DND-41 (cell line): ENCODE measurements at places on chromosomes 16 and 17.
A peak's percentile ranks its signal among the peaks of the same experiment; 100 is the strongest.

DNA sequence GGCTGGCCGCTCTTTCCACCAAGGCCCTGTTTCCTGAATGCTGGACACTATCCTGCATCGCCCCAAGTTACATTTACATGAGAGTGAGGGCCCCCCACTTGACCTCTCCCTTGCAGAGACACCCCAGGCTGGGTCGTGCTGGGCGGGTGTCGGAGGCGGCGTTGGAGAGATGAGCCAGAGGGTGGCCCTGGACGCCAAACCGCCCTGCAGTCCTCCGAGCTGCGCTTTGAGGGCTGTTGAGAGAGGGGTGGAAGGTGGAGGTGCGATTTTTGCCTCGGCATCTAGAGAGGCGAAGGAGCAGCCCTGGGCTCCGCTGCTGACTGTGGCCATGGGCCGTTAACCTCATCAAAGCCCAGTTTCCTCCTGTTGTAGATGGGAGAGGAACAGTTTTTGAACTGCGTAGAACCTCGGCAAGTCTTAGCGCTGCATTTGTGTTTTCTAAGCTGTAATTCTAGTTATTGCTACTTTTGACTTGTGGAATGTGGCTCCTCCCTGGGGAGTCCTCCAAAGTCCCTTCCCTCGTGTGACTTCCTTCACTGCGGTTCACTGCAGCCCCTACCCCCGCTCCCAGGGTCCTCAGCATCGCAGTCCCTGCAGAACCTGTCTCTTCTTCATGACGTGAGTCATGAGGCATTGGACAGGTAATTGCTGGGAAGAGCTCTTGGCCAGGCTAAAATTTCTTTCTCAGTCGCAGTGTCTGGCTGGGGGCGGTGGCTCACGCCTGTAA lies 986 bp upstream of the ELOB start:
- no peaks in the 10 kb centered on the region for H3K27me3 ChIP-seq
- H3K4me1 ChIP-seq = peaks cover 34% of the 10 kb centered on the region
- peak overlapping the region; percentile 98 for H3K27ac ChIP-seq
- peak overlapping the region; percentile 64 for H3K4me3 ChIP-seq

- DNase-seq = no peak
- no peak overlapping the region for H3K4me3 ChIP-seq
- H3K27me3 ChIP-seq = peaks cover 26% of the 10 kb centered on the region
- peaks cover 10% of the 10 kb centered on the region for H3K4me1 ChIP-seq
- H3K36me3 ChIP-seq = no peaks in the 10 kb centered on the region
These were observed 42.0 kb downstream of the SOCS3 start for GRCh38 chr17:78317794-78318400.

DNA sequence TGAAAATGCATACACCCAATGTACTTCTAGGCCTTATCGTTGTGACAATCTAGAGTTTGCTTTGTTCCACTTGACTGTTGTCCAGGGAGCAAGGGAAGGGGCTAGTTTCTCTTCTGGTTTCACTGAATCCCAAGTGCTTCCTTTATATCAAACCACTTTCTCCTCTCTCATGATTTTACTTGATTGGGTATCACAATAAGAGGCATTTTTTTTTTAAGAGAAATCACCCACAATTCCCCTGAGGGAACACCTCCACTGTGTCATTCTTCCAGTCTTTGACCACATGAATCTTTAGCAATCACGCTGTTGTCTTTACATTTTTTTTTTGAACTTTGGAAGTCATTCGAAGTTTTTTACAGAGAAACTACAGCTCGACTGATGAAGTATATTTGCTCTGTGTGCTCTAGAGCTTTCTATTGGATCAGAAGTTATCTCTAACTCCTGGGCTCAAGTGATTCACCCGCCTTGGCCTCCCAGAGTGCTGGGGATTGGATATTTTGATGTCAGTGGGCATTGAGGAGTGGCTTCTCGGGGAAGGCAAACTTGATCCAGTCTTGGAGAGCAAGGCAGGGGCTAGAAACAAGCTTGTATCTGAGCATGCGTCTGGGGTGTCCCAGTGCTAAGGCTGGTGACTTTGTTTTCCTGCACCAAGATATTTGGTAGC lies 3.0 kb downstream of the CDH1 start:
- DNase-seq = no peak
- H3K4me1 ChIP-seq = no peaks in the 10 kb centered on the region
- H3K36me3 ChIP-seq = no peaks in the 10 kb centered on the region
- no peak overlapping the region for H3K27ac ChIP-seq
- no peak overlapping the region for H3K4me3 ChIP-seq
- H3K27me3 ChIP-seq = no peaks in the 10 kb centered on the region

- DNase-seq = no peak
- H3K27me3 ChIP-seq = no peaks in the 10 kb centered on the region
- H3K27ac ChIP-seq = no peak overlapping the region
- no peak overlapping the region for H3K4me3 ChIP-seq
These were observed 43.6 kb upstream of the YPEL2 start for GRCh38 chr17:59287891-59288290.

- peak overlapping the region; percentile 77; the same call in 1 of the 2 replicates for H3K4me3 ChIP-seq
- peaks cover 22% of the 10 kb centered on the region for H3K36me3 ChIP-seq
- no peaks in the 10 kb centered on the region for H3K27me3 ChIP-seq
- H3K27ac ChIP-seq = peak overlapping the region; percentile 30; the same call in 1 of the 2 replicates
- no peak for DNase-seq
- H3K4me1 ChIP-seq = peaks cover 23% of the 10 kb centered on the region
These were observed 561 bp downstream of the AXIN1 start for GRCh38 chr16:351804-352520.

GRCh38 chr16:10308305-10309193 lies 77.3 kb upstream of the ATF7IP2 start:
- H3K27ac ChIP-seq = no peak overlapping the region
- DNase-seq = no peak
- no peak overlapping the region for H3K4me3 ChIP-seq
- H3K36me3 ChIP-seq = no peaks in the 10 kb centered on the region
- no peaks in the 10 kb centered on the region for H3K27me3 ChIP-seq
- H3K4me1 ChIP-seq = no peaks in the 10 kb centered on the region

- H3K27ac ChIP-seq = no peak overlapping the region
- DNase-seq = no peak
- no peak overlapping the region for H3K4me3 ChIP-seq
- H3K27me3 ChIP-seq = no peaks in the 10 kb centered on the region
These were observed 13.2 kb upstream of the AATK start for GRCh38 chr17:81179220-81179619.

- no peaks in the 10 kb centered on the region for H3K36me3 ChIP-seq
- H3K27ac ChIP-seq = no peak overlapping the region
- H3K4me1 ChIP-seq = peaks cover 8% of the 10 kb centered on the region; the same call in 1 of the 2 replicates
These were observed 41.8 kb downstream of the RAB11FIP4 start for GRCh38 chr17:31433091-31433790.

GRCh38 chr16:88369447-88370008 lies 13.2 kb upstream of the ZNF469 start:
- H3K36me3 ChIP-seq = no peaks in the 10 kb centered on the region
- no peak for DNase-seq
- H3K27ac ChIP-seq = no peak overlapping the region
- no peaks in the 10 kb centered on the region for H3K4me1 ChIP-seq

GRCh38 chr17:61750656-61751055 lies 112.7 kb downstream of the BRIP1 start:
- no peaks in the 10 kb centered on the region for H3K4me1 ChIP-seq
- DNase-seq = no peak
- no peak overlapping the region for H3K27ac ChIP-seq
- H3K4me3 ChIP-seq = no peak overlapping the region
- no peaks in the 10 kb centered on the region for H3K27me3 ChIP-seq
- H3K36me3 ChIP-seq = peaks cover 68% of the 10 kb centered on the region

DNA sequence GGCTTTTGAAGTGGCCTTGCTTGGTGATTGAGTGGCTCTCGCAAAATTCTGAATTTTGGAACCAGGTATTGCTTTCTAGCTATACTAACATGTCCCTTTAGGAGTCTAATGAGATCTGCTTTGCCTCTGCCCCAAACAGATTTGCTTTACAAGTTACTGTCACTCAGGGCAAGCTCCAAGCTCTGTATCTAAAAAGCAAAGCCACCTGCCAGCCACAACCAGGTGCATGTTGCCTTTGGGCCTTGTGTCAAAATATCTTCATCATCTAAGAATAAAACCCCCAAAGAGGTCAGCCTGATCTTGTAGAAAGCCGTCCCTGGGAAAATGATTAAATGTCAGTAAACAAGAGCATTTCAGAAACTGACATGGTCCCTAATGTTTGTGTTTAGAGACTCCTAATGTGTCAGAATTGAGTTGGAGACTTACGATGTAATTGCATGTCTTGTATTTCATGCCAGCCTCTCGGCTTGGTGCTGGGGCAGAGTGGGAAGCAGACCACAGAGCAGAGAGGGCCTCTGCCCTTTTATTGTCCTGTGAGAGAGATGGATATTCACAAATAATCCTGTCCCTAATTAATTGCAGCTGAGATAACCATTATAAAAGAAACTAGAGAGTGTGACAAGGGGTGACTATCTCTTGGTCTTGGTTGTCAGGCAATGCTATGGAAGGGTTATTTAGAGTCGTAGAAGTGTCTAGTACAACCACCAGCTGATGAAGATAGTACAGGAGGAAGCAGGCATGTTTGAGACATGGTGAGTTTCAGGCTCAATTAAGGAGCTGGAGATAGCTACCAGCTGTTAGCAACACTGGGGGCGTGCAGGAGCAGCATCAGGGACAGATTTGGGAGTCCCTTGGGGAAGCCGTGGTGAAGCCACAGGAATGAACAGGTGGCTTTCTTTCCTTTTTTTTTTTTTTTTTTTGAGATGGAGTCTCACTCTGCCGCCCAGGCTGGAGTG lies 90.7 kb downstream of the PITPNC1 start:
- H3K27ac ChIP-seq = peak overlapping the region; percentile 55
- peak; percentile 73 for DNase-seq
- H3K4me1 ChIP-seq = peaks cover 32% of the 10 kb centered on the region

- no peaks in the 10 kb centered on the region for H3K36me3 ChIP-seq
- no peaks in the 10 kb centered on the region for H3K4me1 ChIP-seq
- no peak for DNase-seq
These were observed 49.9 kb downstream of the DNAH17 start for GRCh38 chr17:78527345-78527744.

GRCh38 chr16:30557707-30557956 lies 542 bp downstream of the ZNF764 start:
- peak overlapping the region; percentile 69 for H3K4me3 ChIP-seq
- DNase-seq = no peak
- peak overlapping the region; percentile 92 for H3K27ac ChIP-seq
- H3K27me3 ChIP-seq = no peaks in the 10 kb centered on the region
- peaks cover 38% of the 10 kb centered on the region for H3K36me3 ChIP-seq

DNA sequence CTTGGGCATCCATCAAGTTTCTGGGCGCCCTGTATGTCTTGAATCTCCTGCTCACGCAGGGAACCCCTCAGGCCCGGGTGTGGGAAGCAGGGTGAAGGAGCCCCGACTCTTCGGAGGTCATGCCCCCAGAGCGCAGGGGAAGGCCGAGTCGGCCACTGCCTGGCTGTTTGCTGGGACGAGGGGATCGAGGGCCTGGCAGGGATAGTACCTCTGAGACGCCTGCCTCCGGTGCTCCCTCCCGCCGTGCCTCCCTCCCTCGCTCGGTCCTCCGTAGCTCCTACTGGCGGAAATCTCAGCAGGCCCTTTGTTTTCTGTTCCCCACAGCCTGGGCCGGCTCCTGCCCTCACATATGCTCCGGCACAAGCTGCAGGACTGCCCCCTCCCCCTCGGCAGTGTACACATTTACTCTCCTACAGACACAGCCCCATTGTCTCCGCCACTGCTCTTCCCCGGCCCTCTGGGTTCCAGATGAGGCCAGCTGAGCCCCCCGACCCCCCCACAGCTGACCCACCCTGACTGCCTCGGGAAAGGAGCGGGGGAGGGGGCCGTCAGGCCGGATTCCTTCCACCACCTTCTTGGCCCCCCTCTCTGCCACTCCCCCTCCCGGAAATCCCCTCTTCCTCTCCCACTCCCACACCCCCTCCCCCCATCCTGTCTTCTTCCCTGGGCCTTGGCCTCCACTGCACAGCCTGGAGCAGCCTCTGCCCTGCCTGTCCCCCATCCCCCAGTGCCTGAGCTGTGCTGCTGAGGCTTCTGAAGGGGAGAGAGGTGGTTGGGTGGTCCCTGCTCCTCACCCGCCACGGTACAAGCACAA lies 1.4 kb downstream of the TRAF4 start:
- peaks cover 36% of the 10 kb centered on the region for H3K4me1 ChIP-seq
- no peaks in the 10 kb centered on the region for H3K27me3 ChIP-seq
- H3K27ac ChIP-seq = peak overlapping the region; percentile 66
- peaks cover 45% of the 10 kb centered on the region for H3K36me3 ChIP-seq
- peak overlapping the region; percentile 71; the same call in 1 of the 2 replicates for H3K4me3 ChIP-seq
